ENCODE measurements at places on chromosomes 1 and 21.
A peak's percentile ranks its signal among the peaks of the same experiment; 100 is the strongest.

DNA sequence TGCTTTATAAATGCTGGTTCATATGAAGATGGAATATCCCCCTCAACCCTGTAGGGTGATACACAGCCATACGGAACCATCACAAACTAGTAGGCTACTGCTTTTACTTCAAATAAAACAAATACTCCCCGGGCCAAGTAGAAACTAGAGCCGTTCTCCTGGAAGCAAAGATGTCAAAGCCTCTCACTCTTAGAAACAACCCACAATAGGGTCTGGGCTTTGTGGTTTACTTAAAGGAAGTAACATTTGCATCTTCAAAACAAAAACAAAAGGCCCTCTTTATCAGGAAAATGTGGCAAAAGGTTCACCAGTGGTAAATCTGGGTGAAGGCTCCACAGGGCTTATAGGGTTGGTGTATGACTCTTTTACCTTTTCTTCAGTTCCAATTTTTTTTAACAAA lies 49.8 kb downstream of the HLCS start:
- no peak for DNase-seq

DNA sequence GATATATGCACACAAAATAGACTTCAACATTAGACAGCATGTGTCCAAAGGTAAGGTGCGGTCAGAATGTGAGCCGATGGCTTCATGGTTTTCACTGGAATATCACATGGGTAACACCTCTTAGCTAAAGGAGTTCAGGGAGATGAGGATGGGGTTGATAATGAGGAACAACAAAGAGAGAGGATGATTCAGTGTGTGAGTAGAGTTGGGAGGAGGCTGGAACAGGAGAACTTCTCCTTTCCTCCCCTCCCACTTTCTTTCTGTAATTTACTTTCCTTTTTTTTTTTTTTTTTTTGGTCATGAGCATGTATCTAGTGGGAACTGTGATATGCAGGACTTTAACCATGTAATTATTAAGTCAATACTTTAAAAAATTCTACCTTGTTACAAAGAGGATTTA lies 99.4 kb downstream of the FASLG start:
- DNase-seq: no peak

GRCh38 chr1:30694280-30695175 lies 28.9 kb downstream of the MATN1 start:
- DNase-seq: no peak

- DNase-seq: no peak
These were observed 11.3 kb downstream of the UBE2G2 start for GRCh38 chr21:44790368-44790767.

DNA sequence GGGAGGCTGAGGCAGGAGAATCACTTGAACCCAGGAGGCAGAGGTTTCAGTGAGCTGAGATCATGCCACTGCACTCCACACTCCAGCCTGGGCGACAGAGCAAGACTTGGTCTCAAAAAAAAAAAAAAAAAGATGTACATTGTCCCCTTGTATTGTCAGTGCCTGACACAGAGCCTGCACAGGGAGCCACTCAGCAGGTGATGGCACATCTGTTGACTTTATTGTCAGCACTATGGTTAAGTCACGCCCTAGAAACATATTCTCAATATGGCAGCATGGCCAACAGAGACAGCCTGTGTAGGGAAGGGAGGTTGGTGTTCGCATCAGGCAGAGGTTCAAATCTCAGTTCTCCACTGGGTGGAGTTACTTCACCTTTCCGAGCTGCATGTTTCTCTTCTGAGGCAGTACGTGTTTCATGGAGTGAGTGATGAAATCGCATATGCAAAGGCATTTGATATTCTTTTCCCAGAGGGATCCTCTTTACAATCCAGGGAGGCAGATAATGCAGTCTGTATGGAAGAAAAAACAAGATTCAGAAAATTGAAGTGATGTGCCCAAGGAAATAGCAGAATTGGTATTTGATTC lies 20.6 kb downstream of the LAMC2 start:
- DNase-seq: no peak

DNA sequence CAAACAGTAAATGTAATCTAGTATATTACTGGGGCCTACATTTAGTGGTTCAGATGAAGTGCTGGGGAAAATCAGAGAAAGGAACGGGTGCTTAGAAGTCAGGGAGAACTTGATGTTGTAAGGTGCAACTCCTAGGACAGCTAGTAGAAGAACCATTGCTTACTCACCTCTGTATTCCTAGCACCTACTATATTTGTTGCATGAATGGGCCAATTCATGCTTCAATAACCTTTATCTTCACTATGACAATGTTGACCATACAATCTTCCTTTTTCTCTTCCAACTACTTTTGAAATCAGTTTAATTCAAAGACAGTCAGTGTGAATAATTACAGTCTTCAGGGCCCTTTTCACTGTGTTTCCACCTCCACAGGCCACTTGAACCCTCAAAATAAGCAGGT lies 125.0 kb upstream of the DMRTA2 start:
- no peak for DNase-seq

DNA sequence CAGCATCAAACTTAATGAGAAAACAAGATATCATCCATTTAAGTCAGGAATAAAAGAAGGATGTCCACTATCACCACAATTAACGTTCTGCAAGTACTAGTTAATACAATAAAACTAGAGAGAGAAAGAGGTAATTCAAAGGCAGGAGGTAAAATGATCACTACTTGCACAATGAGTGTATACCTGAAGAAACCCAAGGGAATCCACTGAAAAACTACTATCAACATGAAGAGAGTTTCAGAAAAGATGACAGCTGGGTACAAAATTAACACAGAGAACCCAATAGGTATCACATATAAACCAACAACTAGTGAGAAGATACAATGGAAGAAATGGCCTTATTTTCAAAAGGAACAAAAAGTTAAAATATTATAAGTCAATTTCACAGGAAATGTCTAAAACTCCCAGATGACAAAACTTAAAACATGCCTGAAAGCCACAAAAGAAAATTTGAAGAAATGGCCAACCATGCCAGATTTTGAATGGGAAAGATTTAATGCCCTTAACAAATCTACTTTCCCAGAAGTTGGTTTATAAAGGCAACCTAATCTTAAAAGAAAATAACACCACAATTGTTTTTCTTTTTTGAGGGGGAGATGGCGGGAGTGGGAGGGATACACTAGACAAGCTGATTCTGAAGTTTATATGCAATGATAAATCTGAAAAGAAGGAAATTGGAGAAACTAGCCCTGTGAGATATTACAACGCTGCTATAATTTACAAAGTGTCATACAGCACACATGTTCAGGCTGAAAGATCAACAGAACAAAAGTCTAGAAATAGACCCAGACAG lies 17.8 kb downstream of the VPS26C start:
- DNase-seq: no peak

DNA sequence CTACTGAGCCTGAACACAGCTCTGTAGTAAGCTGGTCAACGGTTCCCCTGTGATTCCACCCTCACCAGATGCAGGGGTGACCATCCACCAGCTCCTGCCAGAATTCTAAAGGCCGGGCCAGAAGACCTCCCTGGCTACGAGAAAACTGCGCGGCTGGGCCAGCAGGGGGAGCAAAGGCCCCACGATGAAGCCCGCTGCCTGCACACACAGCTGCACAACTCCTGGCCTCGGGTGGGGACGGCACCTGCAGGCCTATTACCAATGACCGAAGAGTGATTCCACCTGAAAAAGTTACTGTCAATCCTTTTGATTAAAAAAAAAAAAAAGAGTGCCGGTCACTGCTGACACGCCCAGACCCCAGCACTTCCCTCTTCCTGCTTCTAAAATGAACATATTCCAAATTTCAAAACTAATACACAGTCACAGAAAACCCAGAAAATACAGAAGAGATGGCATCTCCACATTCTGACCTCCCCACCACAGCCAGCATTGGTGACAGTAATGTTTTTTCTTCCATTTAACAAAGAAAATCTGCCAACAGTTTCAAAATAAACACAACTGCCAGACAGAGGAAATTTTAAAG lies 49.8 kb upstream of the RIPK4 start:
- DNase-seq: peak; percentile 37

- peak; percentile 7 for DNase-seq
These were observed 3.3 kb upstream of the ATP6V1G3 start for GRCh38 chr1:198543670-198544260.

GRCh38 chr1:226017070-226017469 lies 17.9 kb upstream of the SDE2 start:
- no peak for DNase-seq

DNA sequence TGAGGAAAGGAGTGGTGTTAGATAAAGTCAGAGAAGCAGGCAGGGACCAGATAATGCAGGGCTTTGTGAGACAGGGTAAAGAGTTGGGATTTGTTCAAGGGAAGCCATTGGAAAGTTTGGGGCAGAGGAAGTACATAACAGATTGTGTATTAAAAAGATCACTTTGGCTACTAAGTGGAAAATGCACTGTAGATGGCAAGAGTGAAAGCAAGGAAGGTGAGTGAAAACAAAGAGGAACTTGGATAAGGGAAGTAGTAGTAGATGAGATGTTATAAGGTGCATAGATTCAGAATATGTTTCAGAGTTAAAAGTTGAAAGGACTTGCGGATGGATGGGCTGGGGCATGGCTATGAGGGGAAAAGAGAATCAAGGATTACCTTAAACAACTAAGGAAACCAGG lies 17.4 kb downstream of the MRPL39 start:
- DNase-seq: no peak

DNA sequence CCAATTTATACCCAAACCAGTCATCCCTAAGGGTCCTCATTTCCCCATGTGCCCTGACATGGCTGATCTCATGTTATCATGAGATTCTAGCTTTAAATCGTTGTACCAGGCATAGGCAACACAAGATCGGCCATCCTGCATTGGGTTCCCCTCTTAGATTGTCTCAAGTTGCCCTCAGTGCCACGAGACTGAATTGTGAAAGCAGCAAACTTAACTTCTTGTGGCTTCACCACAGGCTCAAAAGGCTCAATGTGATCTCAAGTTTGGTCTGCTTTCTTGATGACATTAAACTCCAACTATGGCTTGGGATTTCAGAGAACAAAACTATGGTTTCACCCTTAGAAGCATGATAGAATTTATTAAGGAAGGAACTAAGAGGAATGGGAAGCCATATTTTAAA lies 168.5 kb upstream of the SYT6 start:
- no peak for DNase-seq

DNA sequence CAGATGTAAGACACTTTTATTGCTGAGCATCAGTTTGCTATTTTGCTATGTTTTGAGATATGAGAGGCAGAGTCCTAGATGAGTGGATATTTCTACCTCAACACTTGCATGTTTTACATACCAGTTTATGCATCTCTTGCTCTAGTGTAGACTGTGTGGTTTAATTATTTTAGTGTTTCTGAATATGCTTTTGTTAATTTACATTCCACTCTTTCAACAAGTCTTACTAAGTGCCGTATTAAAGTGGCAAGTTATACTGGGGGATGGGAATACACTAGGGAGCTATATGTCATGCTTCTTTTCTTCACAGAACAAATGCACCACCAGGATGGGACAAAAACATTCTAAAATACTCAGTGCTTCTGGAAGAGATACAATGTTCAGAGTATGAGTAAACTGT lies 507.7 kb upstream of the PRMT6 start:
- no peak for DNase-seq

GRCh38 chr1:10901891-10902805 lies 105.7 kb upstream of the CASZ1 start:
- no peak for DNase-seq

- no peak for DNase-seq
These were observed 32.8 kb upstream of the ZNF281 start for GRCh38 chr1:200442537-200443156.

GRCh38 chr1:53893999-53894636 lies at the start of gene DIO1:
Gene DIO1, plus strand, starts transcription at chr1:53894187. Its CDS starts 24 bp downstream, at chr1:53894211.
- DNase-seq: no peak

GRCh38 chr1:169928438-169929209 lies 34.9 kb upstream of the SCYL3 start:
- DNase-seq: peak; percentile 14

- DNase-seq: no peak
These were observed 73.9 kb downstream of the MAN1C1 start for GRCh38 chr1:25690396-25690956.

- DNase-seq: peak; percentile 65
These were observed 63.6 kb downstream of the EPHB2 start for GRCh38 chr1:22773981-22774832.

- DNase-seq: no peak
These were observed 216.8 kb downstream of the CTH start for GRCh38 chr1:70627910-70628309.

GRCh38 chr1:208767816-208768215 lies 523.6 kb upstream of the PLXNA2 start:
- DNase-seq: no peak

DNA sequence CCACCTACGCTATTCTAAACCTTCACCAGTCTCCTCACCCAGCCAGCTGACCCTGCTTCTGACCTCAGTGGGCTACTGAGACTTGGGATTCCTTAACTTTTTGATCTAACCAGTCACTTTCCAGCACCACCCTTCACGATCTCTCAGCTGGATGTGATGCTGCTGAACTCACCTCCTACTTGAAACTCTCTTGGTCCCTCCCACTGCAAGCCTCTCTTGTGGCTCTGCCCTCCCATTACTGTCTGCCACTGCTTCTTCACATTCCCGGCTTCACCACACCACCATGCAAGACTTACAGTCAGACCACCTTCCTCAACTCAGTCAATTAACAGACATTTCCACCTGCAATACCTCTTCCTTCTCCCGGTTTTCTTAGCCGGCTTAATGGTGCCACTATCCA lies 6.3 kb downstream of the TAF5L start:
- no peak for DNase-seq

DNA sequence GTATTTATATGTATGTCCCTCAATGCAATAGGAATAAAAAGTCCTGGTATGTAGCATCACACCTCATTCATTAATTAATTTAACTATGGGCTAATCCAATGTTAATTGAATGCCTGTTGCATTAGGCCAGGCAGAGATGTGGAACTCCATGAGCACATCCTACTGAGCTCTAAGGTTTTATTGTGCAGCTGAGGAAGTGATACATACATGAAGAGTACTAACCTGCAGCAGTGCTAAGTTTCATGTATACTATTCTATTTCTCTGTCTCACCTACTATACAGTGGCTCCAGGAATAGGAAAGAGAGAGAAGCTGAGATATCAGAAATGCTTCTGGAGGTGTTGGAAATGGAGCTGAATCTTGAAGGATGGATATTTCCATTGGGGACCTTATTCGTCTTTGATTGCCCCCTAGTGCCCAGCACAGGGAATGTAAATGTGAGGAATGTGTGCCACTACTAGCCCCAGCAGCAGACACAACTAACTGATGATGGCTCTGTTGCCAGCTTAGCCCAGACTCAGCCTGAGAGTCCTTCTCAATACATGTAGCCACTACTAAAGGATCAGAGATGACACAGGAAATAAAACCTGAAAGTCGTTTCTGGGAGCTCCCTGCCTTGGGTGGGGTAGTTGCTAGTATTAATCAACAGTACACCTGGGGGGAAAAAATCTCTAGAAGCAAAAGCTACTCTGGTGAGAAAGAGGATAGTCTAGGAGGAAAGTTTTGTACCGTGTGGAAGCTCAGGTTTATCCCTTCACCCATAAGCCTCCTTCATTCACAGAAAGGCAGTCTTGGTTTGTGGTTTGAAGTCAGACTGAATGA lies 173.3 kb upstream of the FOXD3 start:
- DNase-seq: peak; percentile 69

GRCh38 chr1:24501371-24502064 lies 1.1 kb upstream of the RCAN3 start:
- DNase-seq: no peak

- DNase-seq: no peak
These were observed 17.8 kb upstream of the PEF1 start for GRCh38 chr1:31662463-31662862.

- DNase-seq: no peak
These were observed 9.5 kb downstream of the SCCPDH start for GRCh38 chr1:246733704-246734103.

- no peak for DNase-seq
These were observed 2.7 kb downstream of the DENND2D start for GRCh38 chr1:111197598-111198284.

Measured in putamen (tissue), 1 donor.